ENCODE measurements at places on chromosomes 3 and 15. TPM values are rescaled to one million over a fixed set of nuclear protein-coding genes. Genes with fewer than 3 reads are reported as not detected.

The CNTN4 gene
- total RNA-seq = not detected

The PTX3 gene
- not detected for total RNA-seq

The ARPP19 gene
- 189 TPM for total RNA-seq

The CEP97 gene
- total RNA-seq = 14.1 TPM

The GOLGA8K gene
- not detected for total RNA-seq

The FMN1 gene
- total RNA-seq = 0.14 TPM

The IRAK2 gene
- total RNA-seq = 3.8 TPM

The RFTN1 gene
- 69.6 TPM for total RNA-seq

- no peak for DNase-seq
These were observed 563.2 kb downstream of the GBE1 start for GRCh38 chr3:81198216-81198615.

GRCh38 chr3:69160525-69160924 is 38.1 kb upstream of the LMOD3 start:
- no peak for DNase-seq

DNA sequence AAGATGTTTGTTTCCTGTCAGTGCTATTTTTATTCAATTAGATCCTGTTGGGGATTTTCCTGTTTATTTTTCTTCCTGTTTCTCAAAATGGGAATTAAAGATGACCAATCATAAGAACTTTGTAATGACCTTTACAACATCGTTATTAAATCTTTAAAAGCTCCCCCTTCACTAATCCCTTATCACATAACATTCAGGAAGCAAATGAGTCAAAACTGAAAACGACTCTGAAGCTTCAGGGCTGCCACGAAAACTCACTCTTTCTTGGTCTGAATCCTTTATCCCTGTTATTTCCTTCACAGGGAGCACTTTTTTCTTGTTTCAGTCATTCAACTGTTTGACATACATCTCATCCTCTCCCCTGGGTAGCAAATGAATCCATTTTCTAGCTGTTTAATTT is 75.8 kb upstream of the MB21D2 start:
- no peak for DNase-seq

GRCh38 chr15:27086149-27086548 is 115.2 kb downstream of the GABRG3 start:
- DNase-seq = no peak

DNA sequence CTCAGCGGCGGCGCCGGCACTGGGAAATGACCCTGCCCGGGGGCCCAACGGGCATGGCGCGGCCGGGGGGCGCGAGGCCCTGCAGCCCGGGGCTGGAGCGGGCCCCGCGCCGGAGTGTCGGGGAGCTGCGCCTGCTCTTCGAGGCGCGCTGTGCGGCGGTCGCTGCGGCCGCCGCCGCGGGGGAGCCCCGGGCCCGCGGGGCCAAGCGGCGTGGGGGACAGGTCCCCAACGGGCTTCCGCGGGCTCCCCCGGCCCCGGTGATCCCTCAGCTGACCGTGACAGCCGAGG is 172 bp downstream of the ITPKA start:
- DNase-seq = no peak

DNA sequence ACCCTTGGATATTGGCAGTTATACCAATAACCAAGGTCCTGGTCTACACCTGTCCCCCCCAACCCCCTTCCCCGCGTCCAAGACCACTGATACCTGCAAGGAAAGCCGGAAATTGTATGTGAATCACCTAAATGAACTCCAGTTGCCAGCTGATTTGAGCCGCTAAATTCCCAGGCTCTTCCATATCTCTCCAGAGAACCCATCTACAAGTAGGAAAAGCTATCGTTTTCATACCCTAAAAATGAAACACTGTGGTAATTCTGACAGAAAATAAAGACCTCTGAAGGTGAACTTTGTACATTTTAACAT is 114.2 kb upstream of the ICE2 start:
- DNase-seq = no peak

- no peak for DNase-seq
These were observed 7.1 kb upstream of the LMOD3 start for GRCh38 chr3:69129531-69129930.

DNA sequence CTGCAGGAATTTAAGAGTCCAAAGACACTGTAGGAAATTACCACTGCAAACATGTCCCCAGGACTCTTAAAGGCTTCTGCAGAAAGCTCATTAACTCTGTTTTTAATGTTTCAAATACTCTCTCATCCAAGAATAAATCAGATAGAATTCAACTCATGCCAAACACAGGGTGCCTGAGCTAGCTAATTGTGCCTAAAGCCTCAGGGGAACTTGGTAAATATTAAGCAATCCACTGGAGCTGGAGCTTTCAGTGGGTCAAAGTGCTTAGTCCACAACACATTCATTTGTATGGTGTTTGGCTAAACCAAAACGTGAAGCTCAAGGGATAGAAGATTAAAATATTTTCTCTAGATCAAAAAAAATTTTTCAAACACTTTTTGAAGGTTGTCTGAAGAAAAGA is 131.4 kb downstream of the THRB start:
- DNase-seq = no peak

DNA sequence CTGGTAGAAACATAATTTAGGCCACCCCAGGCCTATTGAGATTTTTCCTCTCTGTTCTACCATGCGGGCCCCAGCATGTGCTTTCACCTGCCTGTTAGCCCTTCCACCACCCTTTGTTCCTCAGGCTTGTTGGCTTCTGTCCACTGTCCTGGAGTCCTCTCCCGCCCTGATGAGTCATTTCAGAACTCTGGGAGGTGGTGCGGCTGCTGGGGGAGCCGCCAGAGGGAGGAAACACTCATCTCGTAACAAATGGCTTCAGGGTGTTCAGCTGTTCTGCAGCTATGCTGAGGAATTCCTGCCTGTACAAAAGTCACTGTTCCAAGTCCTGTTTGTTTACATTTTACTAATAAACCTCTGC is 36.3 kb downstream of the LRTM1 start:
- no peak for DNase-seq

DNA sequence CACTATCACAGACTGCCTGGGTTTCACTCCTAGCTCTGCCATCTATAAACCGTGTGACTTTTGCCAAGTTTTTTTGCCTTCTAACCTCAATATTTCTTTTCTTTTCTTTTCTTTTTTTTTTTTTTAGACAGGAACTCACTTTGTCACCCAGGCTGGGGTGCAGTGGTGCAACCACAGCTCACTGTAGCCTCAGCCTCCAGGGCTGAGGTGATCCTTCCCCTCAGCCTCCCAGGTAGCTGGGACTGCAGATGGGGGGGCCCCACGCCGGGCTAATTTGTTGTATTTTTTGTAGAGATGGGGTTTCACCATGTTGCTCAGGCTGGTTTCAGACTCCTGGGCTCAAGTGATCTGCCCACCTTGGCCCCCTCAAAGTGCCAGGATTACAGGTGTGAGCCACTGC is 3.2 kb upstream of the ADAM10 start:
- no peak for DNase-seq

DNA sequence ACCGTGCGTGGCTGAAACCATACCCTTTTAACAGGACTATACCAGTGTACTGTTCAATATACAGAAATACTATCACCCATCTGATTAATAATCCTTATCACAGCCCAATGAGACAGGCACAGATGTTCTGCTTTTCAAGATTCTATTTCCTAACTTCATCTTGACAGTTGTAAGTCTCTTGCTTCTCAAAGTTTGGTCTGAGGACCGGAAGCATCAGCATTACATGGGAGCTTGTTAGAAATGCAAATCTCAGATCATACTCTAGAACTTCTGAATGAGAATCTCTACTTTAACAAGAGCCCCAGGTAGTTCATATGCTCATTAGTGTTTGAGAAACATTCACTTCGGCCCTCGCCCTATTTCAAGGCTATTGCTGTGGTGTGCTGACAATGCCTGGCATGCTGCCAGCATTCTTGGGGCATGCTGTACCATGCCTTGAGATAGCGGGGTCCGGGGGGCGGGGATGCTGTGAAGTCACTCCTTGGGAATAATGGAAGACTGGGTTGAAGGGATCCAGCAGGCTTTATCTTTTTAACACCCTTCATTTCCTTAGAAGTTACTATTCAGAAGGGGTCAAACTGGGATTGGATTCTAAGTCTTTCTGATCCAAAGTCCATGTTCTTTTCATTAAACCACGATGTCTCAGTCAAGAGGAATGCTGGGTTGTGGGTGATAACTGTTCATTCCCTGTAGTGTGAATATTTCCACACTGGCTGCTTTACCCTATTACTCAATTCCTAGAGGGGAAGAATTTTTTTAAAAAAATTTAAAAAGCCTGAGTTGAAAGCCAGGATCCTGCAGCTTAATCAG is 194.7 kb downstream of the LPP start:
- no peak for DNase-seq

GRCh38 chr3:109702252-109702651 is 364.9 kb upstream of the DPPA4 start:
- DNase-seq = no peak

GRCh38 chr15:51025454-51025846 is 69.3 kb downstream of the TNFAIP8L3 start:
- DNase-seq = no peak

DNA sequence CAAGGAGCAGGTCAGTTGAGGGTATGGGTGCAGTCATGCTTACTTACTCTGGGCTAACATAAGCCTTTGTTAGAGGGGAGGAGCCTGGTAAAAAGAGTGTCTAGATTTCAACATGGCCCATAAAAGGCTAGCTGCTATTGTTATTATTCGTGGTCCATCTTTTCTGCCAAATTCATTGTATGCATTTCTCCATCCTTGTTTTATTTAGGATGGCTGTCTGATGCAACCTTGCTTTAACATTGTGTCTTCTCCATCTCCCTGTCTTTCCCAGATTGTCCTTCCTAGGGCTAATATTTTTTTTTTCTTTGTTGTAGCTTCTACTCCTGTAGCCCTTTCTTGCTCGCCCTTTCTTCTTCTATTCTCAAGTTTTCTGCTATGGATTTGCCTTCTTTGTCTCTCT is 12.6 kb downstream of the RBMS3 start:
- DNase-seq = no peak

DNA sequence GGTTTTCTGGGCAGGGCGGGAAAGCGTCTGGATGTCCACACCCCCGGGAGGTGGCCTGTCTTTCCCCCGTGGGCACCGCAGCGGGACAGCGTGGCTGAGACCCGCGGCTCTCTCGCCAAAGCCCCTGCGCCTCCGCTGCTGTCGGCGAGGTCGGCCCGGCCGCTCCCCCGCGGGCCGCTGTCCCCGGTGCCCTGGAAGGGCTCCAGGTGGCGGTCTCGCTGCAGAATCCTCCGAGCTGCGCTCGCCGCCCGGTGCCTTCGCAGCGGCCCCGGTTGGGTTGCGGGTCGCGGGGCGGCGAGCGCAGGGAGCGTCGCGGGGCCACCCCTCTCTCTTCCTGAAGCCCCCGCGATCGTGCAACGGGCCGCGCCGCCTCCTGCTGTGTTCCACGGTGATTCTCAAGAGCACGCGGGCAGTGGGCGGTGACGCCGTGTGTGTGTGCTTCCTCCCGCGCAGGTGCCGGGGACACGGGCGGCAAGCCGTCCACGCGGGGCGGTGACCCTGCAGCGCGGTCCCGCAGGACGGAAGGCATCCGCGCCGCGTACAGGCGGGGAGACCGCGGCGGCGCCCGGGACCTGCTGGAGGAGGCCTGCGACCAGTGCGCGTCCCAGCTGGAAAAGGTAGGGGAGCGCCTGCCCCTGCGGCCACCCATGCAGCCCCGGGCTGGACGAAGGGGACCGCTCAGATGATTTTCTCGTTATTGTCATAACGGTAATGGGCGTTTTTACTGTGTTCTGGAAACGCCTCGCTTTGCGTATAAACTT is 54.4 kb downstream of the LRRK1 start:
- DNase-seq = no peak

GRCh38 chr3:150255413-150255812 is 152.7 kb upstream of the TSC22D2 start:
- DNase-seq = no peak

- DNase-seq = no peak
These were observed 14.3 kb upstream of the FBXL22 start for GRCh38 chr15:63582718-63583426.

DNA sequence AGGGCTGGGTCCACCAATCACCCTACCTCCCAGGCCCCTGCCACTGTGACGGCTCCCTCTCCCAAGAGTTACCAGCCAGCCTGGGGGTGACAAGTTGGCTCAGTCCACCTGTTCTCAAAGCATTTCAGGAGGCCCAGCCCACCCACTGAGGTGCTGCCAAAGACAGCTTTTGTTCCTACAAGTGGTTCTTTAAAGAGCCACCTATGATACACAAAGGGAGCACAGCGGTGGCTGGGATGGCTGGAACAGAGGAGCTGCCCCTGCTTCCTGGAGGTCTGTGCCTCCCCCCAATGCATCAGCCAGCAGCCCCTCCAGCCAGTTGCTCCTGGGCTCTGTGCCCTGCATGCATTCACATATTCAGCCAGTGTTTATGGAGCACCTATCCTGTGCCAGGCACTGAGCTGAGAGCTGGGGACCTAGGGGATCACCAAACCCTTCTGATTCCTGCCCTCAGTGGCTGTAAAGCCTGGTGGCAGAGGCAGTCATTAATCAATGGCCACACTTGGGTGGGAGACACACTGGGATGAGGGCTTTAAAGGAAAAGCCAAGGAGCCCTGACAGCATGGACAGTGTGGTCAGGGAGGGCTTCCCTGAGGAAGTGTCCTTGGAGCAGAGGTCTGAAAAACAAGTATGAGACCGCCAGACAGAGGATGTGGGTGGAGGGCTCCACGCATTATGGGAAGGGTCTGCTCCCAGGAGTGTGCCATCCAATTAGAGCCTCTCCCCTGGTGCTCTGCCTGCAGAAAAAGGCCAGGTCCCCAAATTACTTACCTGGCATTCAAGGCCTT is 107.1 kb upstream of the LINGO1 start:
- no peak for DNase-seq

- no peak for DNase-seq
These were observed at the start of gene SLC12A8 for GRCh38 chr3:125212509-125213363. Gene SLC12A8, minus strand, starts transcription at chr3:125212748. Its CDS starts 1,399 bp downstream, at chr3:125211349.

GRCh38 chr3:146169891-146170290 is 8.9 kb upstream of the PLOD2 start:
- DNase-seq = no peak

- no peak for DNase-seq
These were observed 52.8 kb downstream of the PLD1 start for GRCh38 chr3:171757361-171758034.

DNA sequence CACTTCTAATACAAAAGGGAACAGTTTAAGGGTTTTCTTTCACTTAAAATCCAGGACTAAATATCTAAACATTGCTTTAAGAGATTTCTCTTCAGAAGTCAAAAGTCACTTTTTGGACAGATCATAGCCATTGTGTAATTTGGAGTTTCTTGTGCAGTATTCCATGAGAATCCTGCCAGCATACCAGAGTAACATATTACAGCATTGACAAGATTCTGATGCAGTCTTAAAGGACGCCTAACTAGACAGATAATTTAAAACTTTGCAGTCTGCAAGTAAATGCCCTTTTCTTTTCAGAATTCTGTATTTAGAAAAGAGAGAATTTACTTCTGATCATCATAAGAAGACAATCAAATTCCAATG is 17.5 kb upstream of the IGSF10 start:
- no peak for DNase-seq
